ENCODE measurements at places on chromosomes 2 and 18.
A peak's percentile ranks its signal among the peaks of the same experiment; 100 is the strongest.

- DNase-seq, result peak; percentile 37
Observed at GRCh38 chr18:76922107-76922506, 99.8 kb downstream of the ZNF236 start.

DNA sequence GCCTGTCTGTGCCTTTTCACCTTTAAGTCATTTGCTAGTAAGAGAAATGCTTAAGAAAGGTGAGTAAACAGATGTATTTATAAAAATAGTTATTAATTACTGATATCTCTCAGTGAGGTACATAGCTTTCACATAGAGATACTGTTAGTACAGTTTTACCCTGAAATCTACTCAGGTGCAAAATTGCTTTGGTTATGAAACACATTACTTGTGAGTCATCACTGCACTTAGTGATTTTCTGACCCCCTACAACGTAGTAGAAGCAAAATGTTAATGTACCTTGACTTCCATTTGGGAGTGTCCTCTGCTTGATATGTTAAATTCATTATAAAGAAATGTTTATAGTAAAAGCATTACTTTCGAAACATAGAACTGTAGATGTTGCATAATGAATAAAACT is 6.5 kb downstream of the GLS start:
- no peak for DNase-seq

- DNase-seq, result no peak
Observed at GRCh38 chr2:240257940-240258580, 117.6 kb upstream of the OTOS start.

DNA sequence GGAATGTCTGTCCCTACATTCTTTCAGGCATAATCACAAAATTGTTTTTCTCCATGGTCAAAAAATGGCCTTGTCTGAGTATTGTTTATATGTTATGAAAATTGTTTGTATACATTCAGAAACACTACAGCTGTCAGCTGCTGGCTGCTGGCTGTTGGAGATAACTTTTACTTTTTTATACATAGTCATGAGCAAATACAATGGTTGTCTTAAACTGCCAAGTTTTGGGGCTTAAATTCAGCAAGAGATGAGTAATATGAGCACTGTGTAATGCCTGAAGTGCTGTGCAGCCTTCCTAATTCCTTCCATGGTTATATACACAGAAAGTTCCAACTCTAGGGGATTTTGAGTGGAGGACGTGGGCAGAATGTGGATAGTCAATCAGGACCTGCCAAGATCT is 168.9 kb upstream of the RMP24 start:
- DNase-seq, result no peak

DNA sequence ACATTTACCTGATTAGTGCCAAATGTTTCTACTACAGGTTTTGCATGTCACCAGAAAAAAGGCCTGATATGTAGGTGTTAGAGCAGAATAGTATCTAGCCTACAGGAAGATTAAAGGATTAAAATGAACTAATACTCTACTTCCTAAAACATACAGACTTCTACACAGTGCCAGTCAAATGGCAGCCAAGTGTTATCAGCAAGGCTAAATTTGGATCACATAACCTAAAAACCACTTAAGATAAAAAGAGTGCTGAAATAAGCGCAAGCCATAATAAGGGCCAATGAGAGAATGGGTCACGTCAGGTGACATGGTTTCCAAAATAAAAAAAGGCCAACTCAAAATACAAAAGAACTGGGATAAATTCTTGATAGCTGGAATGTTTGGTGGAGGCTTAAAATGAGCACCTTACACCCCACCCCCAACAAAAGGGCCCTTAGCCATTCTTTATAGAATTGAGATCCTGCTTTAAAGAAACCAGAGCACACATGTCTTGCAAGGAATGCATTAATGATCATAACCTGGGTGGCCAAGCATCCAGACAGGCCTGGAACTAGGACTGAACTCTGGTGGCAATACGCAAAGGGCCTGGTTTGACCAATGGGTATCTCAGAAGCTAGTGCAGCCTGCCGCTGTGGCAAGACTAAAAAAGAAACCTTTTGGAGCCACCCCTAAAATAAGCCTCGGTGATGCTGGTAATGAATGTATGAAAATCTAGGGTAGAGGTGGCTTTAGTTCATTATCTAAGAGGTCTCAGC is 32.4 kb downstream of the IRS1 start:
- DNase-seq, result no peak

All from T47D (cell line).